ENCODE measurements at places on chromosomes 4 and X.

DNA sequence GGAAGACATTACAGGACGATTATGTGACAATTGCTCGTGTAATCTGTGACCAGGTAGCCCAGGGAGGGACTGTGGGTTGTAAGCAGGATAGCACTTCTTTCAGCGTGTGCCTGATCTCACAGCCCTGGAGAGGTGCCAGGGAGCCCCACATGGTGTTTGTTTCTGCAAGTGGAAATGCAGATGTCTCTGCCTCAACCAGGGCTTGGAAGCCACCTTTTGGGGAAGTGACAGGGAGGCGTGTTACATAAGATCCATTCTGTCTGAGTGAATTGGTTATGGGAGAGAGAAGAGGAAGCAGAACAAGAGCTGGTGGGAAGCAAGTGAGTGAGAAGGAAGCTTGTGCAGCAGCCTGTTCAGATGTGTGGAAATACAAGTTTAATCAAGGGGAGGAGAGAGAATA is 104.5 kb upstream of the GATB start:
- DNase-seq, result peak; percentile 86

GRCh38 chr4:139457318-139457717 is 3.4 kb downstream of the RAB33B start:
- DNase-seq, result no peak

- no peak for DNase-seq
Observed at GRCh38 chrX:108148524-108148923, 56.9 kb downstream of the ATG4A start.

DNA sequence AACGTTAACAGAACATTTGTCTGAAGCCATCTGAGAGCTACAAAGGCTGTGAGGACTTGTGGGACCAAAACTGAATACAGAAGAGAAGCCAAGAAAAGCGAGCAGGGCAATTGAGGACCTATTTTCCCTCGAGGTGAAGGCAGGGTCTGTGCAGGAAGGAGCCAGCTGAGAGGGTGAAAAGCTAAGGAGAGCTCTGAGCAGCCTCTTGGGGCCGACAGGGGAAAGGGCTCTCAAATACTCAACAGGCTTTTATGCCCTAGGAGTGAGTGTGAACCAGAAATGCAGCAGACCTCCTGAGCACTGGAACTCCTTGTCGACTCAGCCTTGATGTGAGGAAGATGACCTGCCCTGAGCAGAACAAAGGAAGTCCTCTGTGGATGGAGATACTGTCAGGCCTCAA is 54.2 kb downstream of the C4orf50 start:
- DNase-seq, result no peak

DNA sequence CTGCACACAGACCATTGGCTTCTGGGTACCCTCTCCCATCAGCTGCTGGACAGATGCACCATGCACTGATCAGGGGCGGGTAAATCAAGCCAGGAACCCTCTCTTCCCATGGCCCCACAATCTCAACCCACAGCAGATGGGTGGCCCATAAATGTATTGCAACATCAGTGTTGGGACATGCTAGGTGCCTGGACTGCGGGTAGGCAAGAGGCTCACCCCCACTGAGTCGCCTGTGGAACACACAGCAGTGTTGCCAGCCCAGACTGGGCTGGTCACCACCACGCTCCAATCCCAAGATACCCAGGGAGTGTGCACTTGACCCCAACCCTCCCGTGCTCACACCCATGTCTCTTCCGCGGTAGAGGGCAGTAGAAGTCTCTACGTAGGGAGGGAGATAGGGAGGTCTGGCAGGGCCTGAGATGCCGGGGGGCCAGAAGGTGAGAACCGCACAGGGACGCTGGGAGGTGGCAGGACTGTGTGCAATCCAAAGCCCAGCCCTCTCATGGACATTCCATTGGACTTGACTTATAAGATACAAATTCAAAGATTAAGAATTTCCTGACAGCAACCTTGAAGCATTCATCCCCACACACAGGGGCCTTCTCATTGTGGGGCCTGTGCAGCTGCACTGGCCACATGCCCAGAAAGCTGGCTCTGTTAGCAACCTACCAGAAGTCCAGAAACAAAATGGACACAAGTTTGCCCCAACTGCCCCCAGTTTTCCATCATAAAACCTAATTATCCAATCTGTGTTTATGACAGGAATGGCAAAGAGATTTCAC is 183.7 kb downstream of the NSUN7 start:
- no peak for DNase-seq

- no peak for DNase-seq
Observed at GRCh38 chrX:65667157-65667502, 324 bp upstream of the MSN start.

DNA sequence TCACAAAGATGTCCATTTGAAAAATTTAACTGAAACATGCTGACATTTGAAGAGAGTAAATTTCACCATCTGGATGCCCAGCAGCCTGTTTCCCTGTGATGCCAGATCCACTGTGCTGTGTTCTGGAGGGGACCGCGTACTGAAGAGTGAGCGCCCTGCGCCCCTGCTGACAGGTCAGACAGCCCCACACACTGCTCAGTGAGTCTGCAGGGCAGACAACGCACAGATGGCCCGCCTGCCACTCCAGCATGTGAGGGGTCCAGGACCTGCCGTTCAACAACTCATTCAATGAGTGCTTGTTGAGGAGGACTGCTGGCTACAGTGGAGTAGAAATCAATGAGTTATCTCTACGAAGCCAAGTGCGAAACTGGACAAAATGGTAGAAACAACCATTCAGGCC is 49.2 kb downstream of the FGFRL1 start:
- no peak for DNase-seq

DNA sequence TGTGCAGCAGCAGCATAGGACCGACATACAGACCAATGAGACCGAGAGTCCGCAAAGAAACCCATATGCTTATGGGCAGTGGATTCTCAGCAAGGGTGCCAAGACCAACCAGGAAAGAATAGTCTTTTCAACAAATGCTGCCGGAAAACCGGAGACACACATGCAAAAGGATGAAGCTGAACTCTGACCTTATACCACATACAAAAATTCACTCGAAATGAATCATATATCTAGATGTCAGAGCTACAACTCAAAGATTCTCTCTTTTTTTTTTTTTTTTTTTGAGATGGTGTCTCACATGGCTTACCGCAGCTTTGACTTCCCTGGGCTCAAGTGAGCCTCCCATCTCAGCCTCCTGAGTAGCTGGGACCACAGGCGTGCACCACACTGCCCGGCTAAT is 16.0 kb upstream of the MXD4 start:
- DNase-seq, result no peak

DNA sequence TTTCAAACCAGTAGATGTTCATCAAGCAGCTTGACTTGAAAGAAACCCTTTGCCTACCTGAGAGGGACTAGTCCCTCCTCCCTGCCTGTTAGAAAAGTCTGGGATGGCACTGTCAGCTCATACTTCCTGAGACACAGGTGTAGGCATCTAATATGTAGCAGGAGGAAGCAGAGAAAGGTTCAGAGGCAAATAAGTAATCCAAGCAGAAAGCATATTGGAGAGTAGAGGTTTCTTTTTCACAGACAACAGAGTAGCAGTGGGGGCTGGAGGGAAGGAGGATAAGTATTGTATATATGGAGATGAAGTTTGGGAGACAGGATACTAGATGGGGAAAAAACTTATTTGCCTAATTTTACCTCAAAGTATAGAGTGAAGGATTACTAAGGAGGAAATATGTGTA is 81.5 kb downstream of the FNIP2 start:
- DNase-seq, result no peak

DNA sequence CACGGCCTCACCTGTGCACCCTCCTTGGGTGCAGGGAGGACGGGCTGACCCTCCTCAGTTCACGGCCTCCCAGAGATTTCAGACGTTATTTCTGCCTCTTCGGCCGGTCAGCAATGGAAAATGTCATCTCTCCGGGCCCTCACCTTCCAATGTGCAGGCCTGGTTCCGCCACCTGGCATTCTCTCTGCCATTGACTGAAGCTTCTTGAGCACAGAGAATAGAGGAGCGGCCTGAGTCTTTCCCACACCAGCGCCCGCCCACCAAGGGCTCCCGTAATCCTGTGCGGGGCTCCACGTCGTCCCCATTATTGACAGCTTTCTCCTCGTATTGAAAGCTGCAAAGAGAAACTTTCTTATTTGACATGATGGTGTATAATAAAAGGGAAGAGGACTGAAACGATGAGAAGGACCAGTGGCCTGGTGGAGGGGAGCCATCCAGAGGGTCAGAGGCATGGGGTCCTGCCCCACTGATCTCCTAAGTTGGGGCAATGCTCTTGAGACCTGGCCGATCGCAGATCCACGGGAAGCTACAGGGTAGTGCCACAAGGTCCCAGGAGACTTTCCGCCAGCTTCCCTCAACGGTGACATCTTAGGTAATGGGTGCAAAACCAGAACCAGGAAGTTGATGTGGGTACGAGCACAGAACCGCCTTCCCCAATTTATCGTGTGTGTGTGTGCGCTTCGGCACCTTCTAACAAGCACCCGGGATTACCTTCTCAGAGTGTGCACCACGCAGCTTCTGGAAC is 20.6 kb downstream of the HTRA3 start:
- DNase-seq, result no peak

DNA sequence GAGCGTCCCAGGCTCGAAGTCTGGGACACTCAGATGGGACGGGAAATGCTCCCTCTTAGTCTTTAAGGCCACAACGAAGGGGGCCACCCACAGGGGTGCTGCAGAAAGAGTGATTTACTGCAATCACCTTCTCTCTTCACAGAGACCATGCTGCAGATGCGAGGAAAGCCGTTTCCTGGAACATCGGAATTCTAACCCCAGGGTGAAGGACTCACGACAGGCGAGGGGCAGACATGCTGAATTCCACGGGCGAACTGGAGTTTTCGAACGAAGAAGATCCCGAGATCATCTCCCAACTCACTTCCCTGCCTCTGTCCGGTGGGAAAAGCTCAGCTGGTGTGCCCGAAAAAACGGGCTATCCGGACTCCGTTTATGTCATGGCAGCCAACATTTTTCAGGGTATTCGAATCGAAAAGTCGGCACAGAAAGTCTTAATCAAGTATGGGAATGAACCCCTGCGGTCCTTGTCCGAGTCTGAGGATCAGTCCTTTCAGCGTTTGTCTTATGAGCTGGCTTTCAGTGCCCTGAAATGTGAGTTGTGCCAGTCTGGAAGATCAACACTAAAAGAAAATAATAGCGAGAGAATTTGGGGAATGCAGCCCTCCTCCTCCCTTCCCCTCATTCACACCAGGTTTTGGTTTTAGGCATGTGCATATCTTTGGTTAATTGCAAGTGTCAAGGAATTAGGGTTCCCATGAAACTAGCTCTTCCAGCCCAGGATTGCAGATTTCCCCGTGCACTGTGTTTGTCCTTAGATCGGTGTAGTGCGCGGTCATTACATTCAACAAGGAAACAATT is 905 bp downstream of the NSUN7 start:
- DNase-seq, result no peak

GRCh38 chr4:26765515-26765914 is 95.1 kb upstream of the STIM2 start:
- DNase-seq, result no peak

- no peak for DNase-seq
Observed at GRCh38 chr4:80897537-80898303, 132.8 kb upstream of the BMP3 start.

DNA sequence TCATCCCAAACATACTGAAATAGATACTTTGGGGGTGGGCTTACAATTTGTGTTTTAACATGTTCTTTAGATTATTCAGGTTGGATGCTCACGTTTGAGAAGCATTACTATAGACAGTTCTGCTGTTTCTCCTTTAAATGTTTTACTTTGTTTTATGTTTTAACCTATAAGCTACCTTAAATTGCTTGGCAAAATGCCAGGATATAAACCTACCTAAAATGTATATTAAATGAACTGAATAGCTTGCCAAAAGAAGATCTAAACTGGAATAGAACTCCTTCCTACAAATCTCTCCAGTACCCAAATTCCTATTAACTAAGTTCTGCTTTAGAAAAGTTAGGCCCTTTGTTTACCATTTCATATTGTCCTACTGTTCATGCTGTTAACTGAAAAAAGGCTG is 124.4 kb downstream of the TBX22 start:
- DNase-seq, result no peak

DNA sequence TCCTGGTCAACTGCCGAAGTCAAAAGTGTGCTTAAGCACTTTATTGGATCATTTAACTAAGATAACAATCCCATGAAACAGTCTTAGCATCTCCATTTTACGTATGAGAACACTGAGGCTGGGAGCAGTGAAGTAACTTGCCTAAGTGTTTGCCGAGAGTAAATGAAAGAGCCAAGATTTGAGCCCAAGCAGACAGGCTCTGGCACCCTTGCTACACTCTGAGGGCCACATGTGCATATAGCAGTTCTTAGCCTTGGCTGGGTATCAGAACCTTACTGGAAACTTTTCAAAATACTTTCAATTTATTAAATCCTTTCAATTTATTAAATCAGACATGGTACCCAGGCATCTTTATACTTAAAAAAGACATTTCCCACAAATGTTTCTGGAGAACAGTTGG is 225.9 kb downstream of the NR3C2 start:
- DNase-seq, result no peak

GRCh38 chrX:3940000-3940610 is 226.7 kb upstream of the PRKX start:
- DNase-seq, result no peak

DNA sequence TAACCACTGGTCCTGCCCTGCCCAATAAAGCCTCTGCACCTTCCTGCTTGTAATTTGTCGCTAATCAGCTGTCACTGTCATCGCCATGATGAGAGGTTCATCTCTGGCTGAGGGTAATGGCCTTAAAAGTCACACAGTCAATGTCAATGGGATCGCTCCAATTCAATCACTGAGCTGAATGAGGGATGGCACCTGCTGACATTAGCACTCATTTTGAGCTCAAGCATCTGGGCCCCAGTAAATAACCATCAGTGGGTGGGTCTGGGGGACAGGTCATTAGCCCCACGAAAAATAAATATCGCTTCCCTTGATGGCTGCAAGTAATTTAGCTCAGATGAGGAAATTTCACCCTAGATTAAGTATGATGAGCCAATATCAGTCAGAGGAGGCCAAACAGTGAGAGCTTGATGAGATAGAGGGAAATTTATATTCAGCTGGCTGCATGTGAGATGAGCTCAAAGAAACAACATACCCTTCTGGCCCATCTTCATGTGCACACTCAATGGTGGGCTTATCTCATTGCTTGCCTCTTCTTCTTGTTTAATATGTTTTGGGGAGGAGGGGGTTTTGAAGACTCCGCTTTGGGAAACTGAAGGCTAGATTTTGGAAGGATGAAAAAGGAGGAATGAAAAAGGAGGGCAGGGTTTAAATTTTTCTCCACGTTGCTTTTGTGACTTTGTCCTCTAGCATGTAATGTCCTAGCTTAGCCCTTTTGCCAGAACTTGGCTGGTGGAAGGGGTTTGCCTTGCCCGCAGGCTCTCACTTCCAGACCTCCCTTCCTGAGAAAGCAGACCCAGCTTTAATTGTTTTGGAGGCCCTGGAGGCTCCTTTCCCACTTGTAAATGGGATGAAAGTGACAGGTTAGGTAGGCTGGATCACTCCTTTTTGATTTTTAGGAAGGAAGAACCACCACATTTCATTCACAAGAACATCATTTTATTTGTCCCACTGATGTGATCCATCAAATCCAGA is 84.8 kb upstream of the PAQR3 start:
- DNase-seq, result no peak

DNA sequence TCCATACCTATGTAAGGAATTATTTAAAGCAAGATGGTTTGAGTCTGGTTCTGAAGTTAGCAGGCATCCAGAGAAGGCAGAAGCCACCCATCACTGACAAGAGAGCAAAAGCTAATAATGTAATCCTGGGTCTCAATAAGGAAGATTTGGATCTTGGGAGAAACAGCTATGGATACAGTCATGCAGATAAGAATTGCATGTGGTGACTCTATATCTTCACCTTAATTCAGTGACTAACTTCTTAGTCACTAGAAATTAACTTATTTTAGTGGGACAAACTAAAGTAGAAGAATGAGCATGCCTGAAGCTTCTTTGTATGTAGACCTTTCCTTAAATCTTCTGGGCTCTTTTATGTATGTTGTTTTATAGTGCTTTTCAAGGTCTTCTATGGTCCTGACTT is 66.6 kb downstream of the ATP10D start:
- DNase-seq, result no peak
